Activated CD4-positive, alpha-beta T cell treated with anti-CD3 and anti-CD28 coated beads, Interleukin-2, Interleukin-4, amounts not matched to agents 100 ng/mL and 50 ng/mL, durations not matched to agents 16 hours and 8 hours (primary cell): ENCODE measurements at places on chromosomes 11 and 22.

DNA sequence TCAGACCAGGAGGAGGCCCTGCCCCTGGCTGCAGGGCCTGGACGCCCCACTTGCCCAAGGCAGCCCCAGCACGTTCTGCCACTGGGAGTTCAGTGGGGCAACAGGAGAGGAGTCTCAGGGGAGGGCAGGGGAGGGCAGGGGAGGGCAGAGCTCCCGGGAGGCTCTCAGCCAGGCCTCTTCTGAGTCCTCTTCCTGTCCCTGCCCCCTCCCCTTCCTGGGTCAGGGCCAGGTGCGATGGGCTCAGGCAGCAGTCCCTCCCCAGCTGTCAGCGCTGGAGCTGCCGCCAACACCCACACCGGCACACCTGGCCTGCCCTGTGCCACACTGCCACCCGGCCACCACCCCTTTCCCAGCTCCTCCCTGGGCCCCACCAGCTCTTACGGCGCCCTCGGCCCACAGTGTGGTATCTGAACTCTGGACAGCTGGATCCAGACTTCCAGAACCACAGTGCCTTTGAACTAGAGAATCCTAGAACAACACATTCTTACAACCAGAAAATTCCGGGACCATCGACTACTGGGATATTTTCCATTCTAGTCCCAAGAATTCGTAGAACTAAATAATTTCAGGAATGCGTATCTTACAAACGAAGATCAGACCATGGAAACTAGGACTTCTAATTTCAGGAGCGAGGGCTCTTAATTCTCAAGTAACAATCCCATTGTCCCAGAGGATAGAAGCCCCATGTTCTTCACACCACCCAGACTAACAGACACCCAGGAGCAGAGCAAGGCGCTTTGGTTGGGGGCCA, 21.8 kb downstream of the RPL3 start:
- no peak for DNase-seq

DNA sequence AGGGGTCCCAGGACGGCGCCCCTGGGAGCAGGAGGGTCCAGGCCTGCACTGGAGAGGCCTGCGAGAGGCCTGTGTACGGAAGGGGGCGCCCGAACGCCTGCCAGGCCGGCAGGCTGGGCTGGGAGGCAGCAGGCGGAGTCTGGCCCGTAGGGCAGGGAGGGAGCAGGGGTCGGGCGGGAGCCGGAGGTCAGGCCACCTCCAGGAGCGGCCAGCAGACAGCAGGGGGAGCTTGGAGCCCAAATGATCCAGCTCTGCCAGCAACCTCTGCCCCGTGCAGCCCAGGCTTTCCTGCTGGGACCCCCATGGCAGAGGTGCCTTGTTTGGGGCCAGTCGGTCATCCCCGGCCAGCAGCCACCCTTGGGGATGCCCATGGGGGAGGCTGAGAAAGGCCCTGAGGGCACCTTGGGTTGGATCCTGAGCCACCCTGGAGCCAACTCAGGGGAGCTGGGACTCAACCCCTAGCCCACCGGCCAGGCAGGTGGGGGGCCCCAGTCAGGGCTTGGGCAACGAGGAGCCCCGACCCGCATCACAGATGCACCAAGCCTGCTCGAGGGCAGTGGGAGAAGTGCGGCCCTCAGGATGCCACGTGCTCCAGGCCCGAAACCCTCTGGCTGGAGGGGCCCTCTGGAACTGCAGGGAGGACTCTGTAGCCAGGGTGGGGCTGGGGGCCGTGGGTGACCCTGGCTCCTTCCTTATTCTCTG, 9.6 kb upstream of the SYT8 start:
- DNase-seq: no peak

DNA sequence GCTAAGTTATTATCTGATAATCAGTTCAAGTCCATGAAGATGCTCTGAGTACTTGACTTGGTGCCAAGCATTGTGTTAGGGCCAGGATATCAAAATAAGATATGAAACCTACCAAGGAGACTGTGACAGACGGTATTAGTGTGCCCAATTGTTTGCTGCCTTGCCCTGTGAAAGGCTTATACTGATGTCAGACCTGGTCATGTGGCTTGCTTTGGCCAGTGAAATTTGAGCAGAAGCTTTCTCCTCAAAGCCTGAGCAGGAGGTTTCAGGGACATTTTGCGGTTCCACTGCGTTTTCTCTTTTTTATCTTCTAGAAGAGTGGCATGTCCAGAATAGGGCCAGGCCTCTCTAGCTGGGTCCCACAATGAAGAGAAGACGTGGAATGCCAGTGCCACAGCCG, 15.8 kb upstream of the PKNOX2 start:
- no peak for DNase-seq

DNA sequence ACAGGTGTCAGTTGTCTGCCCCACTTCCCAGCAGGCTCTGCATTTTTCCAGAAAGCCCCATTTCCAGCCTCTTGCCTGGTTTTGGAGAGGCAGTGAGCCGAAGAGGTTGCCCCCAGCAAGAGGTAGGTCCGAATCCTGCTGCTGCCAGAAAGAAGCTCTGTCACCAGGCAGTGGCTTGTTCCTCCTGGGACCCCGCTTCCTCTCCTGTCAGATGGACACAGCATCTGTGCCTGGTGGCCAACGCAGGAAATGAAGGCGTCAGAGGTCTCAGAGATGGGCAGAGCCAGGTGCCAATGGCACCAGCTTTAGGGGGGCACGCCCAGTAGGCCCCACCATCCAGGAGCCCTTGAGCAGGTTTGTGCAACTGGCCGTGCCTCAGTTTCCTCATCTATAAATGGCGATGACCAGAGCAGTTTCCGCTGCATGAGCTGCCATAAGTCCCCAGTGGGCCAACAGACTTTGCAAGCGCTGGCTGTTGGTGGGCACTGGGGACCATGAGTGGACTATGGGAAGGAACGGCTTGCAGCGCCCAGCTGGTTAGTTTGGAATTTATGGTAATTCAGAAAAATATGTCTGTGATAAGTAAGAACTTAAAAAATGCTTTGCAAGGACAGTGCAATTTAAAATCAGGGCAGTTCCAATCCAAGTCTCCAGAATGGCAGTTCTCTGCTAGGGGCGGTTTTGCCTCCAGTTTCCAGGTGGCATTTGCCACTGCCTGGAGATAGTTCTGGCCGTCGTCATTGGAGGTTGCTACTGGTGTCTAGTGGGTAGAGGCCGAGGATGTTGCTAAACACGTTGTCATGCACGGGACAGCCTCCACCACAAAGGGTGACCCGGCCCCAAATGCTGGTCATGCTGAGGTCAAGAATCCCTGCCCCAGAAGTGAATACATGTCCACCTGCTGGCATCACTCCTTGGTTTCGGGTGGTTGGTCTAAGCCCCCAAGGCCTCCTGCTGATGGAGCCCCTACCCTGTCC, 2.3 kb upstream of the OSBPL5 start:
- DNase-seq: no peak

GRCh38 chr11:44978274-44978960, 27.7 kb upstream of the TP53I11 start:
- no peak for DNase-seq

GRCh38 chr11:31484497-31484896, 24.9 kb downstream of the IMMP1L start:
- no peak for DNase-seq

GRCh38 chr11:126113515-126113957, 50.9 kb upstream of the CDON start:
- no peak for DNase-seq

- DNase-seq: no peak
These were observed 404.2 kb upstream of the NARS2 start for GRCh38 chr11:78978831-78979230.

DNA sequence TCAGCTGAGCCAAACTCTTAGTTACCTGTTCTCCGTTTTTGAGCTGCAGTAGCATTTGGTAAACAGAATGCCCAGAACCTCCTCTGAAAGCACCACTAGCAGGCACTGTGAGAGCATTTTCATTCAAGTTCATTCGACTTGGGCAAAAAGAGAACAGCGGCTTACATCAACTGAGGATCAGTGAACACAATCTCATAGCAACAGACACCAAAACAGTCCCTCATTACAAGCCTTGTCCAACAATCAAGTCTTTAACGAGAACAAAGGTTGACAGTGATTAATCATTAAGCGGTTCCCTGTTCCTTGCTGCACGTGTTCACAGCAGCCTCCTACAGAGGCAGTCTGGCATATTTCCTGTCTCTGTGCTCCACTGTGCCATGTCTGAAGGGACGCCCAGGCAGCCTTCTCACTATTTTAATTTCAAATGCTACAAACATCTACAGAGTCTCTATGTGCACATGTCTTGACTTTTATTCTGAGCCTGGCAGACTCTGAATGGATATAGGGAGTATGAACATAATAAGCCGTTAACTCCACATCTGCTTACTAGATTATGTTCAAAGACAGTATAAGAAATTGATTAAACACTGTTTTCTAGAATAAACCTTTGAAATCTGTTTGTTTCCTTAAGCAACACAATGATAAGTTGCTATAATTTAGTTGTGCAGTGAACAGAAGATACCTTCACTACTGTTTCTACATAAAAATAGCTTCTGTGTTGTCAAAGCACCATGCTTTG, 88.3 kb upstream of the MTMR2 start:
- DNase-seq: peak; percentile 56

DNA sequence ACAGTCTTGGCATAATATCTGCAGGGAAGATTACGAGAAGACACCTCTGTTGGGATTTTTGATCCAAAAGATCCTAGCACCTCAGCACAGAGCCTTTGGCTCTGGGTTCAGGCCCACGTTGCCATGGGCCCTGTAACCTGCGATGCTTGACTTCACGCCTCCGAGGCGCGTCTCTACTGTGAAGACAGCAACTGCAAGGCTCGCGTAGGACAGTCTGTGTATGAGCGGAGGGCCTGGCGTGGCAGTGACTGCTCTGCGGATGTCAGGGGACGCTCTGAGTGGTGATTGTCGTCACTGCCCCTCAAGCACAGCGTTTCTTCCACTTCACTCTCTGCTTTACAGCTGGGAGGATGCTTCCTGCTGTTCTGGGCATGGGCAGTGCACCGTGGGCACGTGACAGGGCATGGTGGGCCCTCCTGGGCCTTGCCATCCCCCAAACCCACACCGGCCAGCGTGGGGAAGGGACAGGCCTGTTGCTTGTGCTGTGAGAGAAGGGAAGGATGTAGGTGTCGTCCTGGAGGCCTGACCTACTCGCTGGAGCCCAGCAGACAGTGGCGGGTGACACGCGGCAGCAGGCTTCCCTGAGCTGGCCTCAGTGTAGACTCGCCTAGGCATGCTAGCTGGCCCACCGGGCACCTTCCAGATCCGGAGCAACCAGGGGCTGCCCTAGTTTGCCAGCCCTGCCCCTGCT, 26.5 kb downstream of the GLB1L2 start:
- DNase-seq: no peak

DNA sequence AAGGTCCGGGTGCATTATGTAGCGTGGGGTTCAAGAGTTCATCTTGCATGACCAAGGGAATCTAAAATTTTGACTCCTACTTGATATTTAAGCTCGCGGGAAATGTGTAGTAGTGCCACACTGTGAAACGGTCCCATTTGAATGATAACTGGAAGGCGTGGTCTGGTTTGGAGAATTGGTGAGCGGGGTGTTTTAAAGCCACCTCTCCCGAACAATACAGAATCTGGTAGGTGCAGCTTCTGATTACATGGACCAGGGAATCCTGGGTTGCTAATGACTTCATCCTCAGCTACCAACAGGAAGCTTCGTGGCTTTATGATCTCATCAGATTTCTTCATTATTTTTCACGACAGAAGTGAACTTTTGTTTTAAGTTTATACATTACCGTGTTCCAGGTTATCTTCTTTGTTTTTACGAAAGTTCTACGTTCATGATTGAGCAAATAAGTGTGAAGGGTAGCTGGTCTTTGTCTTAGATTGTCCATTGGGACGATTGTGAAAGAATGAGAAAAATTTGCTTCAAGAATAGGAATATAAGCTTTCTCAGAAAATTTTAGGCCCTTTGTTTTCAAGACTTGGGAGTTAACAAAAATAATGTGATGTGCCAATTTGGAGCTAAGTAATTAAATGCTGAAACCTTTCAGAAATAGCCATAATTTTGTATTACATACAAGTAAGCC, 1.7 kb downstream of the QSER1 start:
- DNase-seq: peak; percentile 49

DNA sequence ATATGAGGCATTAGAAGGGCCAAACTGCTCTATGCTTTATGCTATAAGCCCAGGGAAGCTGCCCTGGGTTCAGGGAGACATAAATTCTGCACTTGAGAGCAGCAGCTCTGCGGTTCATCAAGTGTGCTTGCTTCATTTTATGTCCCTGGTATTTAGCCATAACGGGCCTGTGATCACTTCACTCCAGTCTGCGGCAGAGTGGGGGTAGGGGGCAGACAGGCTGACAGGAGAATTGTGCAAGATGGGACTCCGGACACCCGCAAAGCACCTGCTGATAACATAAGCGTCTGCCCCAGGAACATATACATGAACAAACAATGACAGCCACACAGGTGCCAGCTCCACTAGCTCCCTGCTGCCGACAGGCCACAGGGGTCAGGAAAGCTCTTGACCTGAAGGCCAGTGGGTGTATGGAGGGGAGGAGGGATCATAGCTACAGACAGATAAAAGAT, 56.1 kb downstream of the SMCO4 start:
- DNase-seq: no peak

GRCh38 chr11:123650901-123651300, 3.5 kb downstream of the SCN3B start:
- no peak for DNase-seq

DNA sequence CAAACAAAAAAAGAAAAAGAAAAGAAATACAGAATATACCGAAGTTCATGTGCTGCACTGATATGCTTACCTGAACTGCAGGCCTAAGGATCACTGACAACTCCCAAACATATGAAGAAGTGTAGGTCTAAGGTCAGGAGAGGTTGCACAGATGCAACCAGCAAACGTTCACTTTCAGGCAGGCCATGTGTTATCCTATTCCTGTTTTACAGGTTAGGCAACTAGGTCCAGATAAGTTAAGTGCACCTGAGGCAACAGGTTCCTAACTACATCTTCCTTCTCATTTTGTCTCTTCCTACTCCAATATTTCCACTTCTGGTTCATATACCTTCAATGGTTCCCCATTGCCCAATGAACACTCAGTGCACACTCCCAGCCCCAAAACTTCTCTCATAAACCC, 15.1 kb downstream of the PI4KA start:
- no peak for DNase-seq

DNA sequence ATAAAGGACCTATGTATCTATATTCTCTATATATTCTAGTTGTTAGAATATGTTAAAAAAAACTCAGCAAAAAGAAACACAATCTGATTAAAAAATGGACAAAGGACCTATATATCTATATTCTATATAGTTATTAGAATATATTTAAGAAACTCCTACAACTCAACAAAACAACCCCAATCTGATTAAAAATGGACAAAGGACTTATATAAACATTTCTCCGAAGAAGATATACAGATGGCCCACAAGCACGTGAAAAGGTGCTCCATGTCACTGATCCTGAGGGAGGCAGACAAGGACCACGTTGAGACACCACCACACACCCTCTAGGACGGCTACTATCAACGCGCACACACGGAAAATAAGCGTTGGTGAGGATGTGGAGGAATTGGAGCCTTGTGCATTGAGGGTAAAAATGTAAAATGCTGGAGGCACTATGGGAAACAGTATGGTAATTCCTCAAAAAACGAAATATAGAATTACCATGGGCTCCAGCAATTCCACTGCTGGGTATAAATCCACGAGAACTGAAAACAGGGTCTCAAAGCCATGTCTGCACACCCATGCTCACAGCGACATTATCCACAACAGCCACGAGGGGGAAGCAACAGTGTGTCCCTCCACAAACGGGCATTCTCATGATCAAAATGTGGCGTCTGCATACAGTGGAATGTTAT, 22.7 kb downstream of the YPEL1 start:
- peak; percentile 70 for DNase-seq
